Suppressor macrophage treated with lipopolysaccharide for 1 hour (primary cell): ENCODE measurements at places on chromosomes 7 and 10.

- DNase-seq: no peak
Measured at GRCh38 chr7:6650521-6651011, 13.4 kb downstream of the ZNF316 start.

DNA sequence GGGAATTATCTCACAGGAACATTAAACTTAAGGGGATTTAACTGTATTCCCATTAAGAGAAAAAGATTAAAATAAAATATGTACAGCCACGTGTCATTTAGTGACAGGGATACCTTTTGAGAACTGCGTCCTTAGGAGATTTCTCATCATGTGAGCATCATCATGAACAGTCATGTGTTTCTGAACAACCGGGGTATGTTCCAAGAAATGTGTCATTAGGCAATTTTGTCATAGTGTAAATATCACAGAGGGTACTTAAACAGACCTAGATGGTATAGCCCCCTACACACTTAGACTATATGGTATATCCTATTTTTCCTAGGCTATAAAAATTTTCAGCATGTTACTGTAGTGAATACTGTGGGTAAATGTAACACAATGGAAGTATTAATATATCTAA, 840.3 kb downstream of the CNTNAP2 start:
- DNase-seq: no peak

GRCh38 chr7:29013082-29013695, 55.1 kb upstream of the TRIL start:
- no peak for DNase-seq

- DNase-seq: no peak
Measured at GRCh38 chr10:3268025-3268424, 95.4 kb upstream of the PITRM1 start.

- DNase-seq: no peak
Measured at GRCh38 chr7:120337308-120337907, 64.4 kb downstream of the KCND2 start.
